Suppressor macrophage treated with lipopolysaccharide for 1 hour (primary cell): ENCODE measurements at places on chromosomes 6 and 20.
A peak's percentile ranks its signal among the peaks of the same experiment; 100 is the strongest.

DNA sequence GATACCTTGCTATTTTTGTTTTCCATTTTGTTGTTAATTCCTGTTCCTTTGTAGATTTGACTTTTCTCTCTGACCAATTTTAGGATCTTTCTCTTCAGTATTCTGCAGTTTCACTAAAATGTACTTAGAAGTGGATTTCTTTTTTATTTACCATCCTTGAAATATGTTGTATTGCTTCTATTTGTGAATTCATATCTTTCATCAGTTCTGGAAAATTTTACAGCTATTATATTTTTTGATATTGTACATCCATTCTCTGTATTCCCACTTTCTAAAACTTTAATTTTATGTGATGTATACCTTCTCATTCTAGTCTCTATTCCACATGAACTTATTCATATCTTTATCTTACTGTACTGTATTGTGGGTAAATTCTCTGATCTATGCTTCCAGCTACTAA lies 9.7 kb upstream of the ALDH8A1 start:
- no peak for DNase-seq

- DNase-seq = no peak
Observed at GRCh38 chr6:136524339-136524935, 25.8 kb downstream of the MAP7 start.

DNA sequence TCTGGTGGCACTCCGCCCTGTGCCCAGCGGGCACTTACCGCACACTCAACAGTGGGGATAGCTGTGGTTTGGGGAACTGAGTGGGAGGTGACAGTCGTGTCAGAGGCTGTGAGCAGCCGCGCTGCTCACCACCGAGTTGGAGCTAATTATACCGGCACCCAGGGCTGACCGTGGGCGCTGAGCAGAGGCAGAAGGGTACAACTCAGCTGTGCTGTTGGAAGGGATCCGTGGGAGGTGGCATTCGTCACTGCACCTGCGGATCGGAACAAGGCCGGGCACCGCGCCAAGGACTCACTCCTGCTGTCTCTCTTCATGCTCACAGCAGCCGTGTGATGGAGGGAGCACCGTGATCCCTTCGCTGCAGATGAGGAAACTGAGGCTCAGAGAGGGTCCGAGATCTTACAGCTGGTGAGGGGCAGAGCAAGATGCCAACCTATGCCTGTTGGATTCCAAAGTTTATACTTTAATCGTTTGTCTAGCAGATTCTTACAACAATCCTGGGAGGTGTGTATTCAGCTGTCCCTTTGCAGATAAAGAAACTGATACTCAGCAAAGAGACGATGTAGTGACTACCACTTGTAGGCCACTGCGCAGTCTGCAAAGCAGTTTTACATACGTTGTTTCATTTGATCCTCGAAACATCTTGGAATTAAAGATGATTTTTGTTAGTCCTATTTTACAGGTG lies 713 bp upstream of the ELMO2 start:
- DNase-seq = peak; percentile 88

DNA sequence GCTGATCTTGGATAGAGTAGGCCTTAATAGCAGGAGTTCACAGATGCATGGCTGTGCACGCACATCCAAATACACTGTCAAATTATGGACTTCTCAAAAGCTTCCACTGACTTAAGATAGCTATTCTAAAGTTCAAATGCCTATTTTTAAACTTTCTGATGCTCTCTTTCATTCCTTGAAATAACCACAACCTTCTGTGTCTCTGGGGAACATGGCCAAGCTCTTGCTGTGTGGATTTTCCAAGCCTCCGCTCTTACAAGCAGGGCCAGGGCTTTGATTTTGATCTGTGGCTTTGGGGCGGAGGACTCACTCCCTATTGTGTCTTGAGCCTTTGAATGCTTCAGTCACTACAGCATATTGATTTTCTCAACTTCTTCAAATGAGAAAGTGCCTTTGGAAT lies 35.7 kb upstream of the SNRPB2 start:
- no peak for DNase-seq

DNA sequence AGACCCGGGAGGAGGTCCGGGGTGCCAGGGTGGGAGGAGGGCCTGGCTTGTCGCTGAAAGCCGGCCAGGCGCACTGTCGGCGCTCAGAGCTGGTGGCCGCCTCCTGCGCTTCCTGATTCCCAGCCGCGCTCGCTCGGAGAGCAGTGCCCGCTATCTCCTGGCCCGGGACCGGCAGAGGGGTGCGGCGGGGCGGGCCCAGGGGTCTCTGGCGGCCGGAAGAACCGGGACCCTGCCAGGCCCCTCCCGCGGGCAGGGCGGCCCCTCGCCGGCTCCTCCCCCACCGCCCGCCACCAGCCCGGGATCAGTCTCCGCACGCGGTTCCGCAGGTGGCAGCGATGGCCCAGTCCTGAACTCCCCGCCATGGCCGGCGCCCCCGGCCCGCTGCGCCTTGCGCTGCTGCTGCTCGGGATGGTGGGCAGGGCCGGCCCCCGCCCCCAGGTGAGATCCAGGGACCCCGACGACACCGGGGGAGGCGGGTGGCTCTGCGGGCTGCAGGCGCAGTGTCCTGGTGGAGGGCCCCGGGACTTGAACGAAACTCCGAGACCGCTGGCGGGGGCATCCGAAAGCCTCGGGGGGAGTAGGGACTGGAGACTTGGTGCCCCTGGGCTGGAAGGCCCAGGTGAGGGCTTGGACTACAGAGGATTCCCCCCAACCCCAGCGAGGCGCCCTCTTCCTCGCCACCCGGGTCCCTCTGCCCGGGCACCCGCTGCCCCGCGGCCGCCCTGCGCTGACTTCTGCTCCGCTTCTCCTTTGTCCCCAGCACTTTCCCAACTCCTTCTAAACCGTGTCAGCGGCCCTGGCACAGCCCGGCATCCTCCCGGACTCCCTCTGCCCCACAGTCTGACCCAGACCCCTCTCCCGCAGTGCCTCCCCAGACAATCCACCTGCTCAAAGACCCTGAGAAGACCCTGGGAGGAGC lies at the start of gene GLP1R:
GLP1R (plus strand) TSS at position 301 of the 919 bp plus-strand sequence; CDS start at position 361, 60 bp downstream.
- peak; percentile 27 for DNase-seq

DNA sequence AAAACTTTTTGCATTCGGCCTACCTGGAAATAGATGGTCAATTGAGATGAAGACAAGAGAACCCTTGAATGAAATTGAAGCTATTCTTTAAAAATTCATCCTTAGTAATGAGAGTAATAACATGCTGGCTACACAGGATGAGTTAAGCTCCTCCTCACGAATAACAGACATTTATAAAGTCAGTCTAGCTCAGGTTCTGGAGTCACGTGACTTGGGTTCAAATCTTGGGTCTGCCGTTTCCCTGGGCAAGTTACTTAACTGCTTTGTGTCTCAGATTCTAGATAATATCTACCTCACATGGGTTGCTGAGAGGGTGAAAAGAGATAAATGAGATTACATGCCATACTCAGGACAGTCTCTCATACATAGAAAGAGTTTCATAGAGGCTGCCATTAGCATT lies 101.4 kb upstream of the INSM1 start:
- DNase-seq = no peak

- DNase-seq = peak; percentile 29
Observed at GRCh38 chr6:85449818-85450759, at the start of gene NT5E. Gene NT5E (plus strand): TSS chr6:85450083. CDS start chr6:85450140, 57 bp downstream.

- no peak for DNase-seq
Observed at GRCh38 chr6:55822815-55823214, 52.6 kb downstream of the BMP5 start.

DNA sequence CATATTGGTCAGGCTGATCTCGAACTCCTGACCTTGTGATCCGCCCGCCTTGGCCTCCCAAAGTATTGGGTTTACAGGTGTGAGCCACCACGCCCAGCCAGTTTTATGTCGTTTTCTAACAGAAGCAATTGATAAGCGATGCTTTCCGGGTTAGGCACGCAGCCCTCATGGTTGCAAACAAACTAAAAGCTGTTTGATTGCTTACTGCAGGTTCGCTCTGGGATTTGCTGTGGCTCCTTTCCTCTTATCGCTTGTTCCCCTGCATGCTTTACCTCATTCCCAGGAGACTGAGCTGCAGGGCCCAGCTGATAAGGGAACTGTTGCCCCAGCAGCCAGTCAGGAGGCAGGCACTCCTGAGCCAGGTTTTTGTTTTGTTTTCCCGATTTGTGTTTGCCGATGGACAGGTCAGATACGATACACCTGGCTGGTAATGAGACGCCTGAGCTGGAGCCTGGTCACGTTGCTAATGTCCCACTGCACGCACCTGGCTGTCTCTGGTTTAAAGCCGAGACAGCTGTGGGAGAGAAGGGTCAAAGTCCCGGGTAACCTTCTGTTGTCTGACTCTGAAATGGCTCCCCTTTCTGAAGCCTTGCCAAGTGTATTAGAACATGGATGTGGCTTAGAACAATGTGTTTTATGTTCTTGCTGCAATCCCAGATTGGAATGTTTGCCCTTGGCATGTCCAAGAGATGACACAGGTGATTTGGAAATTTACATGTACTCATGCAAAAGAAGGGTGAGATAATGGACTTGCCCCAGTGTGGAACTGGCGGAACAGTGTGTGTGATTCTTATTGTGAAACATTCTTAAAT lies 19.9 kb downstream of the DSP start:
- no peak for DNase-seq

- peak; percentile 91 for DNase-seq
Observed at GRCh38 chr20:1469925-1470571, 3.4 kb upstream of the NSFL1C start.

- DNase-seq = no peak
Observed at GRCh38 chr6:91653076-91653723, 1066.3 kb upstream of the MAP3K7 start.

DNA sequence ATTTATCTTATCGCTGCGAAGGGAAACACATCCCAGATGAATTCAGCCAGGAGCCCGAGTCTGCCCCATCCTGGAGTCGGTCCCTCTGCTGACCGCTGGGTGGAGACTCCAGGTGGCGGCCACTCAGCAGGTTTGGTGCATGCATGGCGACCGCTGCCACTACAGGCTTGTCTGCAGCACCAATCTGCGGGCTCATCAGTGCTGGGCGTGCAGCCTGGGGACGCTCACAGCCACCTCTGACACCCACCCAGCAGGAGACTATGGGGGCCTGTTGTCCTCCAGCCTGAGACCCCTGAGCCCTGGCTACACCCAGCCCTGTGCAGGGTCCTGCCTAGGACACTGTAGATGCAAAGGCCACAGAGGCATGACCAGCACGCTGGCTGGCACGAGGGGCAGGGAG lies 40.5 kb upstream of the GATA5 start:
- no peak for DNase-seq

- DNase-seq = peak; percentile 58
Observed at GRCh38 chr6:16670183-16670582, 91.1 kb downstream of the ATXN1 start.

DNA sequence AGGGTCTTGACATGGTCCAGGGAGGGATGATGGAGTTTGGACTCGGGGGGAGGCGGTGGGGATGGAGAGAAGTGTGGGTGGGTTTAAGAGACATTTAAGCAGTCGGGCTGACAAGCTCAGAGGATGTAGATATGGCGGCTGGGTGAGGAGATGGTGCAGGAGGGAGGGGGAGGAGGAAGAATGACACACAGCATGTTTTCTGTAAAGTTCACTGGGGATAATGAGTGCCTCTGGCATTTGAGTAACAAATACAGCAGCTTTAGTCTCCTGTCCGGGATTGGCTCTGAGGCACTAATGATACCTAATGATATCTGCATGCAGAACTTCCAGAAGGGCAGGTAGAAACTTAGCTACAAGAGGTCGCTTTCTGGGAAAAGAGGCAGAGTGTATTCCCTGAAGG lies 107.8 kb downstream of the DHX35 start:
- DNase-seq = no peak

DNA sequence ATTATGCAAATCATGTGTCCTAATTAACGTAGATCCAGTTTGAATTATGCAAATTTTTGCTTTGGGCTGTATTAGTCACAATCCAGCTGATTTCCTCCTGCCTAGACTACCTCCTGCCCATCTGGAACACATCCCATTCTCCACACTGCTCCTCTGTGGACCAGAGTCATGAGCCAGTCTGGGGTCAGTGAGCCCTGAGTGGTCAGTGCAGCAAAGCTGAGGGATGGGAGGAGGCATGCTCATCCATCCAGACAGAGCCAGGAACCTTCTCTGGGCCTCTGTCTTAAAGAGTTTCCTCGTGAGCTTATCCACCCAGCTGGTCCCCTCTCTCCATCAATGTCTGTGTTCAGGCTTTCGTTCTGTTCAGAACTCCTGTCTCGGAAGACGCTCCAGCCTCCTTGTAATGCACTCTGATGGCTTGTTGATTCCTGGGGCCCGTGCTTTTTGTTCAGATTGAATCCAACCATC lies 747.8 kb downstream of the PTPRT start:
- DNase-seq = no peak

GRCh38 chr20:49186535-49187329 lies 1.4 kb downstream of the STAU1 start:
- DNase-seq = peak; percentile 79

DNA sequence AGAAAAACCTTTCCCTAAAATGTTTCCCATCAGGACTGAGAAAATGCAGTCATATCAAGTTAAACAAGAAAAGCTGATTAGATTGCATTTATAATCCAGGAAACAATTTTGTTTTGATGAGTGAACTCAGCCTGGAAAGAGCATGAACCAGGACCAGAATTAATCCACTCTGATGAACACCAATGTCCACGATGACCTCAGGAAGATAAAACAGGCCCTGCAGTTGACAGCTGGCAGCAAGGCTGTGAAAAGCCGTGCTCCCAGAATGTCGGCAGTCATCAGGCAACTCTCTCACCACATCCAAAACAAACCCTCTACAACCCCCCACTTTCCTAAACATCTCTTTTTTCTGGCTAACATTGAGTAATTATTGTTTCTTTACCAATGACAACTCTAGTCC lies 74.0 kb upstream of the PROKR2 start:
- DNase-seq = no peak

- no peak for DNase-seq
Observed at GRCh38 chr20:63791497-63792156, 39.4 kb downstream of the ZBTB46 start.

- DNase-seq = no peak
Observed at GRCh38 chr6:75676377-75676776, 72.7 kb upstream of the MYO6 start.

DNA sequence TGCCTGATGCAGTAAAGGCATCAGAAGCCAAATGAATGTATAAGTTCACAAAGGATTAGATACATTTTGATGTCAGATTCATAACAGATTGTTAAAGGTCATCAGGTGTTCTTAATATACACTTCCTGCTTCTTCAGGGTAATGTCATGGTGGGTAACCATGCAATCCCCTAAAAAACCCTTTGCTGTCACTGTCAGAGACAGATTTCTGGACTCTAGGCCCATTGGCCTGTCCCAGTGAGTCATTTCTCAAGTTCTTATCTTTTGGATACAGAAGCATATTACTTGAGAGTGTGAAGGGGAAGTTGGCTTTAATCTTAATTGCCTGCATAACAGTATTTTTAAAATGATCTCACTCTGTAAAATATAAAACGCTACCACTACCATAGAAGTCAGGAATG lies 895.6 kb upstream of the MAP3K7 start:
- DNase-seq = peak; percentile 20
